ENCODE measurements at places on chromosomes 12 and 14. TPM values are rescaled to one million over a fixed set of nuclear protein-coding genes. Genes with fewer than 3 reads are reported as not detected.

The ARHGAP9 gene
- total RNA-seq = 9.8 TPM

The FOXN4 gene
- total RNA-seq = not detected

The P2RX2 gene
- total RNA-seq = not detected

The SPRYD3 gene
- 25.7 TPM for total RNA-seq

The RFX4 gene
- not detected for total RNA-seq

The MUCL1 gene
- total RNA-seq = not detected

The CATSPERB gene
- not detected for total RNA-seq

The PMCH gene
- not detected for total RNA-seq

The KCNH3 gene
- 11.9 TPM for total RNA-seq

The CMA1 gene
- not detected for total RNA-seq

The TIMM9 gene
- 111 TPM for total RNA-seq

The CFAP54 gene
- total RNA-seq = 0.67 TPM

The FLRT2 gene
- total RNA-seq = 37.3 TPM

The CMTM5 gene
- not detected for total RNA-seq

The CLEC4C gene
- not detected for total RNA-seq

The LMNTD1 gene
- total RNA-seq = not detected

The TRIM9 gene
- 8.6 TPM for total RNA-seq

The IKZF4 gene
- 1.1 TPM for total RNA-seq

The GDF3 gene
- not detected for total RNA-seq

All from myocyte (in vitro differentiated cells).